Activated CD4-positive, alpha-beta T cell treated with anti-CD3 and anti-CD28 coated beads for 36 hours (primary cell): ENCODE measurements at places on chromosomes 2 and 18. TPM values are rescaled to one million over a fixed set of nuclear protein-coding genes. Genes with fewer than 3 reads are reported as not detected.

DNA sequence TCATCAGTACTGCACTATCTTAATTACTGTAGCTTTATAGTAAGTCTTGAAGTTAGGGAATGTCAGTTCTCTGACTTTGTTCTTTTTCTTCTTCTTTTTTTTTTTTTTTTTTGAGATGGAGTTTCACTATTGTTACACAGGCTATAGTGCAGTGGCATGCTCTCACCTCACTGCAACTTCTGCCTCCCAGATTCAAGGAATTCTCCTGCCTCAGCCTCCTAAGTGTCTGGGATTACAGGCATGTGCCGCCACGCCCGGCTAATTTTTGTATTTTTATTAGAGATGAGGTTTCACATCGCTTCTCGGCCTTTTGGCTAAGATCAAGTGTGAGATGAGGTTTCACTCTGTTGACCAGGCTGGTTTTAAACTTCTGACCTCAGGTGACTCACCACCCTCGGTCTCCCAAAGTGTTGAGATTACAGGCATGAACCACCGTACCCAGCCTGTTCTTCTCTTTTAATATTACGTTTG is 41.9 kb upstream of the TANC1 start:
- H3K4me1 ChIP-seq: no peaks in the 10 kb centered on the region
- H3K4me3 ChIP-seq: no peak overlapping the region
- H3K36me3 ChIP-seq: no peaks in the 10 kb centered on the region
- H3K27ac ChIP-seq: no peak overlapping the region
- DNase-seq: no peak

DNA sequence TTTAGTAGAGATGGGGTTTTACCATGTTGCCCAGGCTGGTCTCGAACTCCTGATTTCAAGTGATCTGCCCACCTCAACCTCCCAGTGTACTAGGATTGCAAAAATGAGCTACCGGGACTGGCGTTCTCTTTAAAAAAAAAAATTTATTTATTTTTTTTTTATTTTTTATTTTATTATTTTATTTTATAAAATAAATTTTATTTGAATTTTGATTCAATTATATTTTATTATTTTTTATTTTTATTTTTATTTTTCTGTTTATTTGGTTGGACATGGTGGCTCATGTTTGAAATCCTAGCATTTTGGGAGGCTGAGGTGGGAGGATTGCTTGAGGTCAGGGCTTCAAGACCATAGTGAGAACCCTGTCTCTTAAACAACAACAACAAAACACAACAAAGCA is 32.5 kb downstream of the EEF1B2 start:
- H3K27ac ChIP-seq: no peak overlapping the region
- no peak for DNase-seq
- peaks cover 20% of the 10 kb centered on the region for H3K27me3 ChIP-seq
- H3K4me1 ChIP-seq: no peaks in the 10 kb centered on the region
- H3K36me3 ChIP-seq: no peaks in the 10 kb centered on the region
- no peak overlapping the region for H3K4me3 ChIP-seq

DNA sequence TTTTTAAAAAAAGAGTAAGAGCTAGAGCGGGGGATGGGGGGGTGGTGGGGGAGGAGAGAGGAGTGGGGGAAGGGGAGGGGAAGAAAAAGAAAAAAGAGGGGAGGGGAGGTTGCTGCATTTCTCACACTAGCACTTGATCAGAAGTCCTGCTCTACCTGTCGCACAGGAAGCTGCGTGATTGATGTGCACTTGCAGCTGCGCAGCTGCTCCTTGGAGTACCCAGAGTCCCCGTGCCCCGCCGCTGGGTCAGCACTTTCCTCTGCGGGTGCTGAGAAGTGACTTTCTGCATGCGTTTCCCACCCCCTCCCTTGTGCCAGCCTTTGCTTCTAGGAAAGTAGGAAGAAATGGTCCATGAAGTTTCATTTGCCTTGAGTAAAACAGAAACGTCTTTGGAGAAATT is 297.3 kb downstream of the ETAA1 start:
- H3K4me1 ChIP-seq: no peaks in the 10 kb centered on the region
- H3K36me3 ChIP-seq: no peaks in the 10 kb centered on the region

DNA sequence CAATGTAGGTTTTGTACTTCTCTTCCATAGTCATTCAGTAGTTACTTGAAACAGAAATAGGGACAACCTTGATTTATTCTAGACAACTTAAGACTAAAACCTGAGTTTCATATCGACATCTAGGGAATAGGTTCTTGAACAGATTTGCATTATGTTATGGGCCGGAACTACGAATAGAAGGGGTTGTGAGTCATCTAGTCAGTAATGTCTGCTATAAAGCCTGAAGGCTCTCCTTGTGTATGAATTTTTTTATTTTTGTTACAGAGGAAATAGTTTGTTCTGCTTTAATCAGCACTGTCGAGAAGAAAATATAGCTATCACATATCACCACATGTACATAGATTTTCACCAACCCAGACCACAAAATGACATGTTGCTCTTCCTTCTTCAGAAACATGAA is 17.3 kb upstream of the TRIM43 start:
- no peak overlapping the region for H3K27ac ChIP-seq
- no peaks in the 10 kb centered on the region for H3K36me3 ChIP-seq
- no peaks in the 10 kb centered on the region for H3K4me1 ChIP-seq
- DNase-seq: no peak
- no peak overlapping the region for H3K4me3 ChIP-seq
- H3K27me3 ChIP-seq: peaks cover 18% of the 10 kb centered on the region

- no peaks in the 10 kb centered on the region for H3K36me3 ChIP-seq
- no peak for DNase-seq
- no peak overlapping the region for H3K27ac ChIP-seq
These were observed 1.9 kb downstream of the PIEZO2 start for GRCh38 chr18:11147371-11147951.

DNA sequence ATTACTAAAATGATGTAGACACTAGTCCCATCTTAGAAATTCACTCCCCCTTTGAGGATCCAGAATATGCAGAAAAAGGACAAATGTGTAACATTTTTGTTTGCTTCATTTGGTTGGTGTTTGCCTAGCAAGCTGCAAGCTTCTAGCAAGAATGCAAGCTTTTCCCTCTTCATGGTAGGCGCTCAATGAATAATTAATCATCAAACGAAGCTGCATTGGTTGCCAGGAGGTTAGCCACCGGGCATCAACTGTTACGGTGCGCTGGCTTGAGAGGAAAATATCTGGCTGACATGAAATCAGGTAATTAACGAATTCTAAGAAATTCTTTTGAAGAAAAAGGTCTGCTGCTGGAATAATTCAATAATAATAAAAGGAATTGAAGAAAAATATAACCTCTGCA is 341.0 kb upstream of the KYNU start:
- H3K36me3 ChIP-seq: no peaks in the 10 kb centered on the region
- H3K4me3 ChIP-seq: no peak overlapping the region
- H3K4me1 ChIP-seq: no peaks in the 10 kb centered on the region
- DNase-seq: no peak

GRCh38 chr2:85601771-85602475 is 575 bp downstream of the TMEM150A start:
- H3K27me3 ChIP-seq: no peaks in the 10 kb centered on the region
- H3K4me3 ChIP-seq: peak overlapping the region; percentile 71
- H3K27ac ChIP-seq: peak overlapping the region; percentile 51
- peaks cover 27% of the 10 kb centered on the region for H3K4me1 ChIP-seq
- H3K36me3 ChIP-seq: peaks cover 8% of the 10 kb centered on the region

- no peaks in the 10 kb centered on the region for H3K4me1 ChIP-seq
- H3K27me3 ChIP-seq: no peaks in the 10 kb centered on the region
- no peak overlapping the region for H3K27ac ChIP-seq
- no peaks in the 10 kb centered on the region for H3K36me3 ChIP-seq
- no peak for DNase-seq
- H3K4me3 ChIP-seq: no peak overlapping the region
These were observed 3.1 kb downstream of the PROM2 start for GRCh38 chr2:95277246-95277906.

DNA sequence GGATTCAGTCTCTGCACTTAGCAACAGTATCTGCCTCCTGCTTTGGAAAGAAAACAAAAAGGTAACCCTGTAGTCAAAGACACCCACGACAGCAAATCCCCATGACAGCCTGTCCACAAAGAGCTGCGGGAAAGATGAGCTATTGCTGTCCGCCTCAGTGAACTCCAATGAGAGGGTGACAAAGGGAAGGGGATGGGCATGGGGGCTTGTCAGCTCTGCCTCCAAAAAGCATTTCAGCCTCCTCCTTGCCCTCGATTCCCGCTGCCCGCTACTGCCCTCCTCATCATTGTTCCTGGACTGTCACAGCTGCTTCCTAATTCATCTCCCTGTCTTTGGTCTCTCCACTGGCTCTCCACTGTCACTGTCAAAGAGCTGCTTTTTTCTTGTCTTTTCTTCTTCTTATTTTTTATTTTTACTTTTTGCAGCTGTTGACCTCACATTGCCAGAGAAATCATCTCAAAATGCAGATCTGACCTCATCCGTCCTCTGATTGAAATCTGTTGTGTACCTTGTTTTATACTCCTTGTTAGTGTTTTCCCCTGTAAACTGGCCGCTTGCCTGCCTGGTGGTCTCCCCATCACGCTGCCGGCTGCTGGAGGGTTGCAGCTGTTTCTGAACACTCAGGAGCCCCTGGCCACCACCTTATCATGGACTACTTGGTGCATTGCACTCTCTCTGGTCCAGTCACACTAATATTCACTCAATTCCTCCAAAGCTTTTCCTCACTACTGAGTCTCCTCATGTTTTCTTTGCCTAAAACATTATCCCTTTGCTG is 7.9 kb upstream of the E2F6 start:
- no peak for DNase-seq
- H3K27me3 ChIP-seq: peaks cover 2% of the 10 kb centered on the region
- peaks cover 2% of the 10 kb centered on the region for H3K36me3 ChIP-seq
- no peak overlapping the region for H3K4me3 ChIP-seq
- H3K4me1 ChIP-seq: no peaks in the 10 kb centered on the region
- no peak overlapping the region for H3K27ac ChIP-seq

- H3K4me3 ChIP-seq: no peak overlapping the region
- no peaks in the 10 kb centered on the region for H3K27me3 ChIP-seq
- H3K4me1 ChIP-seq: peaks cover 8% of the 10 kb centered on the region
- DNase-seq: no peak
- H3K36me3 ChIP-seq: no peaks in the 10 kb centered on the region
These were observed 16.9 kb upstream of the KCNG3 start for GRCh38 chr2:42510608-42511243.

DNA sequence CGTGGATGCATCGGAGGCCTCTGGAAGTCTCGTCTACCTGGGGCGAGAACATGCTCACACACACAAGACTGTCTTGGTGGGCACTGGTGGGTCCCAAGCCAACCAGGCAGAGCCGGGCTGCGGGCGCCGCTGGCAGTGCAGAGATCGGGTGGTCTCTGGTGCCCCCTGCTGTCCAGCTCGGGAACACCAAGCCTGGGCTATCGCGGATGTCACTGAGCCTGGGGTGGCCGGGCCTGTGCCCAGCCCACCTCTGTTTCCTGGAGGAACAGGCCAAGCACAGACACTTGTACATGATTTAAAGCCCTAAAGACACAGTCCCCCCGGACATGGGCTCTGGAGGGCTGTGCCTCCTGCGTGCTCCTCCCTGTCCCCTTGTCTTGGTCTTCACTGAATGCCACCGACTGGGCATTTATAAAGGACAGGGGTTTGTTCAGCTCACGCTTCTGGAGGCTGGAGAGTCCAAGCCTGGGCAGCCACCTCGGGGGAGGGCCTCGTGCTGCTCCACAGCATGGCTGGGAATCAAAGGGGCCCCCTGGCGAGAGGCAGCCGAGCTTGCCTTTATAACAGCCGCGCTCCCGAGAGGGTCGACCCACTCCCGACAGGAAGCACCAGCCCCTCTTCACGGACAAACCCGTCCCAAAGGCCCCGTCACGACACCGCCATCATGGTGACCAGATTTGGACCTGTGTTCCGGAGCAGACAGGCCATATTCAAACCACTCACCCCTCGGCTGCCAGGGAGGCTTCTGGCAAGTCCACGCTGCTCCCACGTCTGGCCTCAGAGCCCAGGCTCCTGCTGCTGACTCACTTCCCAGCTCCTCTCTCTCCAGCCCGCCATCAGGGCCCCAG is 3.6 kb upstream of the OTOS start:
- H3K27me3 ChIP-seq: peaks cover 4% of the 10 kb centered on the region
- no peak overlapping the region for H3K27ac ChIP-seq
- H3K4me3 ChIP-seq: no peak overlapping the region
- no peaks in the 10 kb centered on the region for H3K36me3 ChIP-seq
- no peaks in the 10 kb centered on the region for H3K4me1 ChIP-seq

The CD207 gene
- not detected for total RNA-seq

The RGPD3 gene
- total RNA-seq: 0.14 TPM
